ENCODE measurements at places on chromosomes 3 and 15.

DNA sequence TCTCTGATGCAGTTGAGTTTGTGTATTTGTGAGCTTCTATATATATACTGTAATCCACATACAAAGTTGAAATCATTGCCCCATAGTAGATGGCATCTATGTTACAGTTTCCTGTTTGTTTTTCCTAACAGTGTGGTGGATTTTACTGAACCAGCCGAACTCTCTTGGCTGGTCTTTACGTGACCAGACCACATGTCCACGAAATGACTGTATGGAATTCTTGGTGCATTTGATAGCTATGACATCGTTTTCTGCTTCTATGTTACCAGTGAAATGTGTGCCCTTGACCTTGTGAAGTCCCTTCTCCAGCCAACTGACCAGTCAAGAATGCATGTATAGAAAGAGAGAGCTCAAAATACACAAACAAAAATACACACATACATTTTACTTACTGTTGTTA lies 1.8 kb downstream of the KCNMB2 start:
- no peak for DNase-seq

DNA sequence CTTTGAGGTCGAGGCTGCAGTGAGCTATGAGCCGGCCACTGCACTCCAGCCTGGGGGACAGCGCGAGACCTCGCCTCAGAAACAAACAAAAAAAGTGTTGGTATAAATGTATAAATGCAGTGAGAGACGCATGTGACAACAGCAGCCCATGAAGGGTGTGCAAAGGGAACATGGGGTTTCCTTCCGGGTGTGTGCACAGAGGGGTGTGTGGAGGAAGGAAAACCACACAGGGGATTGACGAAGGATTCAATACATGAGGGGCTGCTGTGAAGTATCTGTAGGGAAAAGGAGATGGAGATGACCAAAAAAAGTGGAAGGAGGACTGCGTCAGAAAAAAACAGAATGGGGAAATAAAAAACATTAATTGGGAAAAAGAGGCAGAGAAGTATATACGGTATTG lies 1.1 kb downstream of the MTFMT start:
- DNase-seq = no peak

DNA sequence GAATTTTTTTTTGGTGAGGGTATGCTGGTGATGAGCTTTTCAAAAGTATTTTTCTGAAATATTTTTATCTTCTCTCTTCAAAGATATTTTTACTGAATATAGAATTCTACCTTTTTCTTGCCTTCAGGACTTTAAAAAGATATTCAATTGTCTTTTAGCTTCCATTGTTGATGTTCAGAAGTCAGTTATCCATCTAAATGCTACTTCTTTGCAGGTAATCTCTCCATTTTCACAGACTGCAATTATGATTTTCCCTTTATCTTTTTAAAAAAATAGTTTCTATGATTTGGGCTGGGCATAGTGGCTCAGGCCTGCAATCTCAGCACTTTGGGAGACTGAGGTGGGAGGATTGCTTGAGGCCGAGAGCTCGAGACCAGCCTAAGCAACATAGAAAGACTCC lies 222.4 kb downstream of the IL20RB start:
- DNase-seq = no peak

GRCh38 chr15:82228750-82229149 lies 33.8 kb downstream of the EFL1 start:
- no peak for DNase-seq

- no peak for DNase-seq
These were observed 2.0 kb downstream of the TMEM158 start for GRCh38 chr3:45223889-45224727.

DNA sequence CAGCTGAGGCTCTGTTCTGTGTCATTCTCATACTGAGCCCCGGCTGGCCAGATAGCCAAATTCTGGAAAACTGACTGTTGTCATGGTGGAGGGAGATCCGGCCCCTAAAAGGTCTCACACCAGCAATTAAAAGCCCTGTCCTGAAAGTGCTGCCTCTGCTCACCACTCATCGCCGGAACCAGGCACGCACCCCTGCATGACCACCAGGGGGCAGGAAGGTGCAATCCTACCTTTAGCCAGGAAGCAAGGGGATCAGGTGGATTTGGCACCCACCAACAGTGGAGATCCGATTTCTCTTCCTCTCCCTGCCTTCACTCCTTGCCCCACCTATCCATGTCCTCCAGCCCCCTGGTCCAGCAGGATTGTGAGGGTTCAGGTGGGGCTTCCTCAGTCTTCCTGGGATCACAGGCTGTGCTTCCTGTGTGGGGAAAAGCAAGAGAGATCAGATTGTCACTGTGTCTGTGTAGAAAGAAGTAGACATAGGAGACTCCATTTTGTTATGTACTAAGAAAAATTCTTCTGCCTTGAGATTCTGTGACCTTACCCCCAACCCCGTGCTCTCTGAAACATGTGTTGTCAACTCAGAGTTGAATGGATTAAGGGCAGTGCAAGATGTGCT lies 16.1 kb upstream of the CACNA2D2 start:
- peak; percentile 49 for DNase-seq

- DNase-seq = no peak
These were observed 198.5 kb downstream of the THSD4 start for GRCh38 chr15:71313806-71314205.

DNA sequence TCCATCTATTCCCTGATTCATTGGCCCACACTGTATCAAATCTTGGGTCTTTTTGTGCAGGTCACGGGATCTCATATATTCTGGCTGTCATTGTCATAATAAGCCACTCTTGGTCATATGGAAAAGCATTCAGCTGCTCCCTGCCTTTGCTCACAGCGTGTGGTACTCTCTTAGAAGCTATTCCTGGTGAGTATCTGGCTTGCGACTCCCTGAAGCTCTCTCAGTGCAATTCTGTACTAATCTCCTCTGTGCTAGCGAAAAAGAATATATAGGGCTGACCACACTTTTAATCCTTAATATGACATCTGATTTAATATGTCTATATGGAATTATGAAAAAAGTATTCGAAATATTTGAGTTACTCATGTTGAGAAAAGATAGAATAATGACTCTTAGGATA lies 440.8 kb upstream of the GBE1 start:
- DNase-seq = no peak

DNA sequence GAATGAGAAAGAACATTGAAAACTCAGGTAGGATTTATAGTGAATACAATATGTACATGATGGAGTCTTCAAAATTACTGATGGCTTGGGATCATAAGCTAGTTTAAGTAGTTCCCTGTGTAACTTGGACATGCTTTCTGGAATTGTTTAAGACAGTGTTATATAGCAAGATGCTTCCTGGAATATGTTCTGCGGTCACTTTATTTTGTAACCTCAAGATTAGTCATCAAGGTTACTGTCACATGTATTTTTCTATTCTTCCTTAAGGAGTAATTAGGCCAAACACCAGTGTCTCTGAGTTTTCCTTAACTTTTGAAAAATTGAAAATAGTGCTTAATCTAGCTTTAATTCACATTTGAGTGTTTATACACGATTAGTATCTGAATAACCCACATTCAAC lies 760.3 kb upstream of the ARRDC4 start:
- DNase-seq = no peak

GRCh38 chr3:154614601-154615000 lies 184.6 kb upstream of the GPR149 start:
- DNase-seq = no peak

- DNase-seq = no peak
These were observed 64.3 kb downstream of the LEO1 start for GRCh38 chr15:51907136-51907862.

DNA sequence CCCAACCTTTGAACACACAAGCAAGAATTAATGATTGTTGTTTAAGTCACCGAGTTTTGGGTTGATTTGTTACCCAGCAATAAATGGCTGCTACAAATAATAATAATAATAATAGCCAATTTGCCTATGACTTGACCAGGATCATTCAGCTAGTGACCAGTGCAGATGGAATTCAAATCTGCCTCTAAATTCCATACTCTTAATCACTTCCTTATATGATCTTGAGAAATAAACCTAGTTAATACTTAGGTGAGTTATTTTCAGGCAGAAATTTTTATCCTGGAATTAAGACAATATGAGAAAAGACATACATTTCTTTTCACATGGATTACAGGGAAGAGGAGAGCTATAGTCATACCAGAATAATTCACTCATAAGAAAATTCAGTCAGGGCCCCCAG lies 116.0 kb upstream of the GALNT15 start:
- DNase-seq = no peak

DNA sequence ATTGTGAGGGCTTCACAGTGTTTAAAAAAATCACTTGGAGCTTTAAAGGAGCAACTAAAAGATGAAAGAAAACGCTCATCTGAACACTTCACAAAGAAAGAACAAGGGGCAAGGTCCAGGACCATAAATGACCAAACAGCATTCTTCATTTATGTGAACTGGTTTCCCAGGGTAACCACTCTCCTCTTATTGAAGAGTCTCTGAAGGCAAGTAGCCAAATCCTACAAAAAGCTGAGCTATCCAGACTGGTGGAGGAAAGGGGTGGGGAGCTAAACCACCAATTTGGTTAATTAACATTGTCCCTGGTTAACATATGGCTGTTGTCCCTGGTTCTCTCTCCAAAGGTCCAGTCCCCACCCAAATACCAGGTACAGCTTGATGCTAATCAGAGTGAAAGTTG lies 58.1 kb downstream of the OSBPL10 start:
- no peak for DNase-seq

DNA sequence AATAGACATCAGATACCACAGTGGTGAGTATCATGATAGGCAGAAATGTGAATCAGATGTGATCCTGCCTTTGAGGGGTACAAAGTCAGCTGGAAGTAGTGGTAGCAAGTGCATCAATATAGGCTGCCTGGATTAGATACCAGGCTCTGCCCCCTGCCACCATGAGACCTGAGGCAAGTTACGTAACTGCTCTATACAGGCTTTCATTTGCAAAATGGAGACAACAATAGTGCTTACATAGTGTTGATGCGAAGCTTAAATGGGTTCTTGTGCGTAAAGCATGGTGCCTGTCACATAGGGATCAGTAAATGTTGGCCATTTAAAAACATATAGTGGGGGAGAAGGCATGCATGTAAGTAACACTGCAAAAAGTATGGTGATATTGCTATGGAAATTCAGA lies 158.0 kb downstream of the RYR3 start:
- no peak for DNase-seq

DNA sequence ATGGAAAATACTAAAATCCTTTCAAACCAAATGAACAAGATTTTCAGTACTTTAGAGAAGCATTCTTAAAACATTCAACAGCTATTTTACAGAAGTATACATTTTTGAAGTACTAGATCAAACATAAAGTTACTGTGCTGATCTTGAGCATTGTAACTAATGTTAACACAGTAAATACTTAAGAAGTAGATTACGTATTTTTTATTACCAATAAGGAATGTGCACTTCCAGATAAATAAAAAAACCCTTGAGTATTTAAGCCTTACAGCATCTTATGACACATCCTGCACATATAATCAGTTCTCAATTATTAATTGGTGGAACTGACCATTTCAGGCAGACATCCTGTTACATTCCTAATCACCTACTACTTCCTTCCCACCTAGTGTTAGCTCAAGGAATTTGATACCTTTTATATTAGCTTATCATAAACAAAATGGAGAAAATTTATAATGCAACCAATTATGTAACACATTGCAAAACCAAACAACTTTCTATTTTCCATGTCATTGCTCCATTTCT lies 32.8 kb downstream of the COPS2 start:
- DNase-seq = no peak

GRCh38 chr3:81443958-81444357 lies 317.5 kb downstream of the GBE1 start:
- DNase-seq = no peak

DNA sequence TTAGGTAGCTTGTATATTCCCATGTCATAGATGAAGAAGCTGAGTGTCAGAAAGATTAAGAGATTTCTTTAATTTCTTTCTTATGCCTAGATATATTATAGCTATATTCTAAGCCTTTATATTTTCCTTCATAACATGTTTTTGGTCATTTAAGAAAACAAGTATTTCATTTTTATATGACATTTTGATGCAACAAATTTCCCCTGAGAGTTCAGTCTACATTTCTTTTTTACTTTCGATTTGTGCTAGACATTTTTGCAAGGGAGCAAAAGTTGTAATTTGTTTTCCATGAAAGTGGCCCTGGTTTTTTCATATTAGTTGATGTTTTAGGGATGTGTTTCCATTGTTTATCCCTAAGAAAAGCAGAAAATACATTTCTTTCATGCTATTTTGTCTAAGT lies 344.9 kb downstream of the NLGN1 start:
- no peak for DNase-seq

- no peak for DNase-seq
These were observed 11.6 kb upstream of the SCAMP5 start for GRCh38 chr15:74983725-74984231.

GRCh38 chr3:151282921-151283320 lies 4.6 kb upstream of the P2RY14 start:
- DNase-seq = no peak

GRCh38 chr15:89111961-89112340 lies 23.7 kb downstream of the ABHD2 start:
- no peak for DNase-seq

- DNase-seq = no peak
These were observed 21.9 kb downstream of the EID1 start for GRCh38 chr15:48899793-48900192.

DNA sequence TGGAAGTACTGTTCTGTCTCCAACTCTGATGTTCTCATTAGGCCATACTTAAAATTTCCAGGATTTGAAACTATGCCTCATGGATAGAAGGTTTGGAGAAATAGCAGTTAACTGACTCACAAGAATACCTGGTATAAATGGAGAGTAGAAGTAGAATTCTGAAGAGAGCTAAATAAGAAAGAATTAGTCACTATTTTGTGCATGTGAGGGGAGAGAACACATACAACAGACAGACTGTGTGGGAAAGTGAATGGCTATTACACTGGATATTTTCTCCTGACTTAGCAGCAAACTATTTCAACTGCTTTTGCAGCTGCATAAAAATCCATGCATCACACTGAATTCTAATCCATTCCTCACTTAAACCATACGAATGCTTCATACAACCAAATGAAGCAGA lies 71.3 kb downstream of the C3orf70 start:
- DNase-seq = no peak

DNA sequence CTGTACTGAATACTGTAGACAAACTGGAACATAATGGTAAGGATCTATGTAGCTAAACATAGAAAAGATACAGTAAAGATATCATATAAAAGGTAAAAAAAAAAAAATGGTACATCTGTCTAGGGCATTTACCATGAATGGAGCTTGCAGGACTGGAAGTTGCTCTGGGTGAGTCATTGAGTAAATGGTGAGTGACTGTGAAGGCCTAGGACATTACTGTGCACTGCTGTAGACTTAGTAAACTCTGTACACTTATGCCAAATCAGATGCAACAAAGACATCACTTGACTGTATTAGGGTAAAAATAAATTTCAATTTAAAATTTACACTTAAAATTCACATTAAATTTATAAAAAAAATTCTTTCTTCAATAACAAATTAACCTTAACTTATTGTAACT lies 281.3 kb upstream of the LMCD1 start:
- DNase-seq = no peak
